ENCODE measurements at places on chromosomes 13 and 19. TPM values are rescaled to one million over a fixed set of nuclear protein-coding genes. Genes with fewer than 3 reads are reported as not detected.

RNF113B gene
- polyA plus RNA-seq: not detected

SIGLEC5 gene
- polyA plus RNA-seq: 0.71 TPM

DNA sequence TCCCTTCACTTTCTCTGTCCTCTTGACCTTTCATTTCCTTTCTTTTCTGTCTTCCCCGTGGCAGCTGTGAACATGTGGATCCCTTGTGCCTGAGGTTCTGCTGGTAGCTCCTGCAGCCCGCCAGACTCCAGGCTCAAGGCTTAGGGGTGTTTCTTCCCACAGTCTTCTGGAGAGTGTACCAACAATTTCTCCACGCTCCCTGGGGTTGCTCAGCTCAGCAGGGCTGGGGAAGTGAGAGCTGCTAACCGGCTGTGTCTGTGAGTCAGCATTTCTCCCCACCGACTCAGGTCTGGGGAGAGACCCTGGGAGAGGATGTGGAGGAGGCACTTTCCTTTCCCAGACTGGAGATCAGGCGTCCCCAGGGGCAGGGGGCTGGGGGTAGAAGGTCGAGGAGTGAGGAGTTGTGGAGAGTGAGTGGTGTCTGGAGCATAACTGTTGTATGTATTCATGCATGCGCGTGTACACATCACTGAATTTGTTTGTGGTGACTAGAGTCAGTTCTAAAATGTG lies 193.6 kb downstream of the KCNRG start:
- DNase-seq: no peak

RNF17 gene
- 0.19 TPM for polyA plus RNA-seq

GRCh38 chr19:7772752-7773291 lies 9.8 kb downstream of the CLEC4M start:
- no peak for DNase-seq

Data from forelimb muscle (tissue), 1 donor.